ENCODE measurements at places on chromosomes 4 and X.

- DNase-seq = no peak
These were observed 126.0 kb downstream of the LDB2 start for GRCh38 chr4:16772366-16772850.

DNA sequence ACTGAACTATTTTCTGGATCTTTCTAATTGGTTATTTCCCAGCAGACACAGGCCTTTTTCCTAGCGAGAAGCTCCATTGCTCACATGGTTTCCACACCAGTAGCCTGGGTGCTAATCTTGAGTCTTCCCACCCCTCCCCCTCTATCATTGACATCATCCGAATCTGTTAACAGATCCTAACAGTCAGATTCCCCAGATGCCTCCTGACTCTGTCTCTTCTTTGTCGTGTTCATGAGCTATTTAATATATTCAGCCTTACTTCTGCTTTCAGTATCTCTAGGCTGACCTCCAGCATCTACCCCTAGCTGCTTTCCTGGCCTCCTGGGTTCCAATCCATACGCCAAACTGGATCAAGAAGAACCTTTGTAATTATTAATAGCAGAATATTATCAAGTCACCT lies 85.0 kb downstream of the CLNK start:
- DNase-seq = no peak

GRCh38 chrX:82775426-82775825 lies 732.7 kb upstream of the POU3F4 start:
- no peak for DNase-seq

- DNase-seq = no peak
These were observed 600.5 kb upstream of the GRIA3 start for GRCh38 chrX:122583551-122583950.

- DNase-seq = no peak
These were observed 71.5 kb upstream of the MXD4 start for GRCh38 chr4:2333356-2333841.

Data from GM13976 (cell line).